ENCODE measurements at places on chromosomes 1 and 21.
A peak's percentile ranks its signal among the peaks of the same experiment; 100 is the strongest.

- DNase-seq = no peak
These were observed 131.0 kb downstream of the TGFBR3 start for GRCh38 chr1:91754816-91755580.

DNA sequence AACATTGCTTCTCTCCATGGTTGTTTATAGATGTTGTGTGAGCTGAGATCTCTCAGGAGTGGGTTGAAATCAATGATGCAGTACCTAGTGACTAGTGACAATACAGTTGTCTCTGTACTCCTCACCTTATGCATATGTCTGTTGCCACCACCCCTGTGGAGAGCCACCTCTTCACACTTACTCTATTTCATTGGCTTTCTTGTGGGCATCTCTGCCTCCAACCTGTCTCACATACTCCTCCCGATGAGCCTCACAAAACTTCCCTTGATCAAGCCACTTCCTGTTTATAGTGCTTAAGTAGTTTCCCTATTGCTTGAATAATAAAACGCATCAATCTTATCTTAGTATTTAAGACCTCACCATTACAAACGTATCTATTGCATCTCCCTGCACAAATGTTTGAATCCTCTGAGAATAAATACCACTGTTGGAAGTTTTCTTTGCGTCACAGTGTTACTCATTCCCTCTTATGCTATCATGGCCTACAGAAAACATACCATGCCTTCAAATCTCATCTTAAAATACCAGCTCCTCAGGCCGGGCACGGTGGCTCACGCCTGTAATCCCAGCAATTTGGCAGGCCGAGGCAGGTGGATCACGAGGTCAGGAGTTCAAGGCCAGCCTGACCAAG is 54.7 kb upstream of the GREM2 start:
- DNase-seq = no peak

DNA sequence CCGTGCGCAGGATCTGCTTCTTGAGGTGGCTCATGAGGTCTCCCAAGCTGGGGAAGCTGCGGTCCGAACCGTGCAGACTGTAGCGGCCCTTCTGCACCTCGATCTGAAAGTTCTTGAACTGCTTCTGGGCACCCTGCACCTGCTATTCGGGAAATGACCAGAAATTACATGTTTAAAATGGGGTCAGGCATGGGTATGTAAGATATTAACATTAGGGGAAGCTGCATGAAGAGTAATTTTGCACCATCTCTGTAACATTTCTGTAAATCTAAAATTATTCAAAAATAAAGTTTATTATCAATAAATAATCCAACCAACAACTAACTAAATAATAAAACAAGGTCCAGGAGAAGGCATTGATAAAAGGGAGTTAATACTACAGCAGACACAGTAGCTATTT is 110.7 kb downstream of the RAVER2 start:
- no peak for DNase-seq

DNA sequence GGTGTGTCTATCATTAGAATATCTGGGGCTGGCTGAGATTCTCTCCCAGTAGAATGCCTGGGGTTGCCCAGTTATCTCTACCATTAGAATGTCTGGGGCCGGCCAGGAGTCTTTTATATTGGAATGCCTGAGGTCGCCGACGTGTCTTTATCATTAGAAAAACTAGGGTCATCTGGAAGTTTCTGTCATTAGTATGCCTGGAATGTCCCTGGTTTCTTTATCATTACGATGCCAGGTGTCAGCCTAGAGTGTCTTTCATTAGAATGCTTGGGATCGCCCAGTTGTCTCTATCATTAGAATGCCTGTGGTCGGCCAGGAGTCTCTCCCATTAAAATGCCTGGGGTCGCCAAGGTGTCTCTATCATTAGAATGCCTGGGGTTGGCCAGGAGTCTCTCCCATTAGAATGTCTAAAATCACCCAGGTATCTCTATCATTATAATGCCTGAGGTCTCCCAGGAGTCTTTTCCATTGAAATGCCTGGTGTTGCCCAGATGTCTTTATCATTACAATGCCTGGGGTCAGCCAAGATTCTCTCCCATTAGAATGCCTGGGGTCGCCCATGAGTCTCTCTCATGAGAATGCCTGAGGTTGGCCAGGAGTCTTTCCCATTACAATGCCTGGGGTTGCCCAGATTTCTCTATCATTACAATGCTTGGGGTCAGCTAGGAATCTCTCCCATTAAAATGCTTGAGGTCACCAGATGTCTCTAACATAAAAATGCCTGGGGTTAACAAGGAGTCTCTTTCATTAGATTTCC is 53.2 kb downstream of the RNF187 start:
- no peak for DNase-seq

DNA sequence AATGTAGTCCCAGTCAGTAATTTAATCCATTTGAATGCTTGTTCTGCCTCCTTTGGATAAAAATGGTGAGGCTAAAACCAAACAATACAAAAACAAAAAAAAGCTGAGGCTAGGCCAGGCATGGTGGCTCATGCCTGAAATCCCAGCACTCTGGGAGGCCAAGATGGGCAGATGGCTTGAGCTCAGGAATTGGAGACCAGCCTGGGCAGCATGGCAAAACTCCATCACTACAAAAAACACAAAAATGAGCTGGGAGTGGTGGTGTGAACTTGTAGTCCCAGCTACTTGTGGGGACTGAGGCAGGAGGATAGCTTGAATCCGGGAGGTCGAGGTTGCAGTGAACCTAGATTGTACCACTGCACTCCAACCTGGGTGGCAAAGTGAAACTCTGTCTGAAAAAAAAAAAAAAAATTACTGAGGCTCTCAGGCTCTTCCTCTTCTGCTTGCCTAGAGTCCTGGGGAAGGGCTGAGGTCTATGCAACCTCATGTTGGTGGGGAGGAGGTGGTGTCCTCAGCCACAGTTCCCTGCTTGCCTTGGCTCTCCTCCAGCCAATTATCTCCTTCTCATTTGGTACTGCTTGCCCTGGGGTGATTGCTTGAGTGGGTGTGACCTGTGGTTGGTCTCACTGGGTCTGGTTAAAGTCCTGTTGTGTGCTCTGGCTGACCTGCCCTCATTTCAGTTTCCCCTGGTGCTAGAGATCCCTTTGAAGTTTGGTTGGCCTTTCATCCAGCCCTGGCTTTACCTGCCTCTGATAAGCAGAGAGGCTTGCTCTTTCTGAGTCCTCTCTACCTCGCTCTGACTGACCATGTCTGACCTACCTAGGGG is 20.9 kb downstream of the S1PR1 start:
- DNase-seq = no peak

DNA sequence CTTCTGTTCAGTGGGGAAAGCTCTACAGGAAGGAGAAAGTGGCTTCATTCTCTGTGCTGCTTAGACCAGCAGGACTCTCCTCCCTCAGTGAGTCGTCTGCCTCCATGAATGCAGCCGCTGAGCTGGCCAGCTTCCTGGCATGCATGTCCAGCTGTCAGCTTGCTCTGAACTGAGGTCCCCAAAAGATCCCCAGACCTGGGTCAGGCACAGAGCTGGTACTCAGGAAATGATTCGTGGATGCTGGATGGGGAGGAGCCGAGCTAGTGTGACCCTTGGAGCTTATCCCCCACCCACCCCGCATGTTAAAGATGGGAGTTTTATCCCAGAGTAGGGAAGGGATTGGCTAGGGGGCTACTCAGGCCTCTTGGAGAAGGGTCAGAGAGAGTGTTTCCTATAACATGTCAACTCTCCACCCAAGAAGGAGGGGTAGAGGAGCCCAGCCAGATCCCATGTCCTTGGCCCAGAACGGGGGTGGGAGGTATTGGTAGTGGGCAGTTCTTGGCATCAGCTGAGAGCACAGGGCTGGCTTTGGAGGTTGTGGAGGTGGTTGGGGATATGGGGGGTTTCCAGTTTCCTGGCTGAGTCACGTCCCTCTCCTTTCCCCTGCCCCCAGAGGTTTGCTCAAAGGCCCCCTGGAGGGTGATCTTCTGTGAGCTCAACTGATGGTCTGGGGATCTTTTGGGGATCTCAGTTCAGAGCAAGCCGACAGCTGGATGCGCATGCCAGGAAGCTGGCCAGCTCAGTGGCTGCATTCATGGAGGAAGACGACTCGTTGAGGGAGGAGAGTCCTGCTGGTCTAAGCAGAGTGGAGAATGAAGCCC is 110.1 kb downstream of the FOXD2 start:
- DNase-seq = no peak

- no peak for DNase-seq
These were observed 61.2 kb upstream of the TRAPPC10 start for GRCh38 chr21:43950936-43951335.

- DNase-seq = no peak
These were observed at the start of gene ERG for GRCh38 chr21:38498057-38498833. Gene ERG (minus strand): TSS chr21:38498477. CDS start chr21:38498380, 97 bp downstream.

- no peak for DNase-seq
These were observed 15.6 kb downstream of the UTP11 start for GRCh38 chr1:38028105-38028591.

DNA sequence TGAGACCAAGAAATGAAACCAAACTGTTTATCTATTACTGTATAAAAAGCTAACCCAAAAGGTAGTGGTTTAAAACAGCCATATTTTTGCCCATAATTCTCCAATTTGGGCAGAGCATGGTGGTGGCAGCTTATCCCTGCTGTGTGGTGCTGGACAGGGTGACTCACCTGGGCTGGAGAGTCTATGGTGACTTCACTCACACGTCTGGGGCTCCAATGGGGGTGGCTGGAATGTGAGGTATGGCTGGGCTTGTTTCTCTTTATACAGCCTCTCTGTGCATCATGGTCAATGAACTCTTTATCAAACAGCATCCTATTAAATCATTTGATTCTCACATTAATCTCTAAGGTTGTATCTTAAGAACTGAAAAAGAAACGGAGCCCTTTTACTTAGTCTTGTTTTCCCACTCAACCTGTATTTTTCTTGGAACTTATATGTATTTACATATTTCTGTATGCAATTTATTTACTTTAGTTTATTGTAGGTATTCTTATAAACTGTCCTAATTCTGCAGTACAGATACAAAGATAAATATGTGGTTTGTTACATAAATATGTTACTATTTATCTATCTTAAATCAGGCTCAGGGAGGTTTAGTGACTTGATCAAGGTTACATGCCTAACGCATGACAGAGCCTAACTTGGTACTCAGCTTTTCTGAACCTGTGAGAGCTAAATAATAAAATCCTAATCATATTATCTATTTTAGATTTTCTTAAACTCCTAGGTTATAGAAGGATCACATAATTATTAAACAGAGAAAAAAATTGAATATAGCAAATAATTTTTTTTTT is 37.5 kb upstream of the WLS start:
- DNase-seq = no peak

GRCh38 chr1:61457526-61458040 is 267.4 kb downstream of the TM2D1 start:
- DNase-seq = no peak

GRCh38 chr1:177106614-177107365 is 57.7 kb downstream of the ASTN1 start:
- DNase-seq = no peak

DNA sequence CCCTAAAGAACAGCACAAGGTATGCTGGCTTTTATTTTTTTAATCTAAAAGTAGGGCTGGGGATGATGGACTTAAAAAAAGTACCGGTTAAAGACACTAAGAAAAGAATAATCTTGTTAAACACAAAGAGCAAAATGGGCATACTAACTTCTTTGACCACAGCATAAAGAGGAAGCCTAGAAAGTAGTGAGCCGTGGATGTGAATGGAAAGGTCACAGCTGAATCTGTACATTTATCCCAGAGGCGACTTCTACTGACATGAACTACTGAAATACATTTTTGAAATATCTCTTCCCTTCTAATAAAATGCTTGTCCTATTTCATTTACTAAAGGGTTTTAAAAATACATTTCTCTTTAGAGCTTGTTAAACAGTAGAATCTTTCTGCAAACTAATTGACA is 140.7 kb downstream of the SLC45A1 start:
- no peak for DNase-seq

DNA sequence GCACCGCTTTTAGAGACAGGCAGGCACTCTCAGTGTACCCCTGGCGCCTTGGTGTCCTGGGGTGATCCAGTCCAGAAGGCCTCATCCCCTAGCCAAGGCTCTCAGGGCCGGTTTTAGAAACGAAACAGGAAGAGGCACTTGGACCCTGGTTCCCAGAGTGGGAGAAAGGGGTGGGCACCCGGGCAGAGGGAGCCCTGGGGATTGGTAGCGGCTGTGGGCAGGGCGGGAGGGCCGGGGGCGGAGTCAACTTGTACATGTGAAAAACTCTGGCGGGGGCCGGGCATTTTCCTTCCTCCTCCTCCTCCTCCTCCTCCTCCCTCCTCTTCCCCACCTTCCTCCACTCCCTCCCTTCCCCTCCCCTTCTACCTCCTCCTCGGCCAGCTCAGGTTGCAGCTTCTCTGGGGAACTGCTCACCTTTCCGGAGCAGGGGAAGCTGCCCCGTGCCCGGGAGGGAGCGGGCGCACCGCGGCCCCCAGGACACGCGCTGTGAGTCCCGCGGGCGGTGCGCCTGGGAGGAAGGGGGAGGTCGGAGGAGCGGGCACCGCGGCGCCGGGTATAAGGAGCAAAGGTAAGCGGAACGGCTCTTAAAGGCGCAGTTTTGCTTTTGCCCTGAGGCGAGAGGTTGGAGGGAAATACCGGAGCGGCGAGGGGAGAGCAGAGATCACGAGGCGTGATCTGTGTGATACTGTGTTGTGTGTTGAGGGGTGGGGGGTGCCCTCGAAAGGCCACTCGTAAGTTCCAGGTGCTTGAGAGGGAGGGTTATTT is at the start of gene CDK18:
TSS of gene CDK18 (plus strand) at position 359 of the 765 bp plus-strand sequence. CDS start 18,499 bp downstream, outside the sequence.
- peak; percentile 77 for DNase-seq

DNA sequence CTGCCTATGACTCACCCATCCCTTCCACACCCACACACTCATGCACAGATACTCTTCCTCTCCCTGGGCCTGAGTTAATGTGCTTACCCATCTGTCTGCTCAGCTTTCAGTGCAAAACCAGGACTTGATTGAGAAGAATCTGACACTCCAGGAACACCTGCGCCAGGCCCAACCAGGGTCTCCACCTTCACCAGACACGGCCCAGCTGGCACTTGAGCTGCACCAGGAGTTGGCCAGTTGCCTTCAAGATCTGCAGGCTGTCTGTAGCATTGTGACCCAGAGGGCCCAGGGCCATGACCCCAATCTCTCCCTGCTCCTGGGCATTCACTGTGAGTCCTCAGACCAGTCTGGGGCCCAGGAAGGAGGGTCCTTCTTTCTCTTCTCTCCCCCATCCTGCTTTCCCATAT is 3.5 kb upstream of the SH3BGRL3 start:
- DNase-seq = no peak

- no peak for DNase-seq
These were observed 1.5 kb downstream of the HMCN1 start for GRCh38 chr1:185735701-185736064.

DNA sequence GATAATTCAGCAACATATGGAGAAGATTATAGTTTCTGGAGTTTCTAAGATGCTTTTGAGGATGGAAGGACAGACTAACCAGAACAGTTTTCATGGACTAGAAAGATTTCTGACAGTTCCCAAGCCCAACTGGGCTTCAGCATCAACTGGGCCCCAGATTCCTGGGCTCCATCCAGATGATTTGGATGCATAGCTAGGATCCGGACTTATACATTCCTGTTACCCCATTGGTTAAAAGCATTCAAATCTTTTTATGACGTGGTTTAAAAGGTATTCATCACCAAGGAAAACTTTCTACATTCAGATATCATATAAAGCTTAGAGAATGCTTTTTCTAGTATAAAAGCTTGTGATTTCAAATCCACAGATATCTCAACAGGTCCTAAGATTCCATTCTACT is 29.7 kb downstream of the TSHB start:
- no peak for DNase-seq

Data from NCI-H774 (cell line).